Stimulated activated naive CD4-positive, alpha-beta T cell (primary cell): ENCODE measurements at places on chromosomes 4 and X.

- DNase-seq, result no peak
Observed at GRCh38 chrX:130055103-130055502, 55.2 kb downstream of the ELF4 start.

DNA sequence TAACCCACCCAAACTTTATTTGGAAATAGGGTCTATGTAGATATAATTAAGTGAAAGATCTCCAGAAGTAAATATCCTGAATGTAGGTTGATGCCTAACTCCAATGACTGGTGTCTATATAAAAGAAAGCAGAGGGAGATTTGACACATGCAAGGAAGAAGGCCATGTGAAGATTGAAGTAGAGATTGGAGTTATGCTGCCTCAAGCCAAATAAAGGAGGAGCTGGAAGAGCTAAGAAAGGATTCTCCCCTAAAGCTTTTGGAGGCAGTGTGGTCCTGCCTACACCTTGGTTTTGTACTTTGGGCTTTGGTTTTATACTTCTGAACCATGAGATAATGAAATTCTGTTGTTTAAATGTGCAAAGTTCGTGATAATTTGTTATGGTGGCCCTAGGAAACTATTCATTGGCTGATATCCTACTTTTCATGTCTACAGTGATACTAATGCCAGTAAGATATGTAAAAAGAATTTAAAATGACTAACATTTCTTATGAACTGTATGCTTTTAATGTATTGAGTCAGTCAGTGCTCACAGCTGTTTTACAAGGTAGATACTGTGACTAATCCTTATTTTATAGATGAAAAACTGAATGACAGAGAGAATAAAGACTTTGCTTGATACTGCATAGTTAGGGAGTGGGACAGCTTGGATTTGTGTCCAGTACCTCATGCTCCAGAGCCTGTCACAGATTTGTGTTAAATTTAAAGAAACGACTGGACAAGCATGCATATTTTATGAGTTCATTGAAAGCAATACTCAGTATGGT is 5.9 kb upstream of the RAB40AL start:
- no peak for DNase-seq

DNA sequence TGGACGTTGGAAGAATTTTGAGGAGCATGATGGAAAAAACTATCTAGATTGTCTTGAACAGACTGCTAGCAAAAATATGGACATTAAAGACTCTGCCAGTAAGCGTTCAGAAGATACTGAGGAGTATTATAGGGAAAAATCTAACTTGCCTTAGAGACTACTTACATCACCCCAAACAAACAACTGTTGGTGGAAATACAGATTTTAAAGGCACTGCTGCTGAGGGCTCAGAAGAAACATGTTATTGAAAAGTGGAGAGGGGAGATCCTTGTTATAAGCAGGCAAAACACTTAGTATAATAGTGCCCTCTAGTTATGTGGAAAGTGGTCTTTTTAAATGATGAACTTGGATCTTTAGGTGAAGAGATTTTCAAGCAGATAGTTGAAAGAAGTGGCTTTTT is 29.2 kb downstream of the MAD2L1 start:
- DNase-seq, result no peak

- DNase-seq, result no peak
Observed at GRCh38 chr4:151841107-151841506, 80.3 kb upstream of the GATB start.

DNA sequence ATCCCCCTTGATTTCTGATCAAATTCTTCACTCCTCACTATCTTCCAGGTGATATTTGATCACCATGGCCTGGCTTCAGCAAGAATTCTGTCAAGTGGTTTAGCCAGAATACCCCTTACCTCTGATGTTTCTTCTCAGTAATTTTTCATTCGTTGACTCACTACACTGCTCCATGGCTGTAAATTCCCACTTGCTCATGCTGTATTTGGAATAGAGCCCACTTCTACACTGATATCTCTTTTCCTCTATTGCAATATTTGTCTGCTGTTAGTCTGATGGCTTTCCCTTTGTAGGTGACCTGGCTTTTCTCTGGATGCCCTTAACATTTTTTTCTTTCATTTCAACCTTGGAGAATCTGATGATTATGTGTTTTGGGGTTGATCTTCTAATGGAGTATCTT is 73.9 kb upstream of the DIPK2B start:
- no peak for DNase-seq

DNA sequence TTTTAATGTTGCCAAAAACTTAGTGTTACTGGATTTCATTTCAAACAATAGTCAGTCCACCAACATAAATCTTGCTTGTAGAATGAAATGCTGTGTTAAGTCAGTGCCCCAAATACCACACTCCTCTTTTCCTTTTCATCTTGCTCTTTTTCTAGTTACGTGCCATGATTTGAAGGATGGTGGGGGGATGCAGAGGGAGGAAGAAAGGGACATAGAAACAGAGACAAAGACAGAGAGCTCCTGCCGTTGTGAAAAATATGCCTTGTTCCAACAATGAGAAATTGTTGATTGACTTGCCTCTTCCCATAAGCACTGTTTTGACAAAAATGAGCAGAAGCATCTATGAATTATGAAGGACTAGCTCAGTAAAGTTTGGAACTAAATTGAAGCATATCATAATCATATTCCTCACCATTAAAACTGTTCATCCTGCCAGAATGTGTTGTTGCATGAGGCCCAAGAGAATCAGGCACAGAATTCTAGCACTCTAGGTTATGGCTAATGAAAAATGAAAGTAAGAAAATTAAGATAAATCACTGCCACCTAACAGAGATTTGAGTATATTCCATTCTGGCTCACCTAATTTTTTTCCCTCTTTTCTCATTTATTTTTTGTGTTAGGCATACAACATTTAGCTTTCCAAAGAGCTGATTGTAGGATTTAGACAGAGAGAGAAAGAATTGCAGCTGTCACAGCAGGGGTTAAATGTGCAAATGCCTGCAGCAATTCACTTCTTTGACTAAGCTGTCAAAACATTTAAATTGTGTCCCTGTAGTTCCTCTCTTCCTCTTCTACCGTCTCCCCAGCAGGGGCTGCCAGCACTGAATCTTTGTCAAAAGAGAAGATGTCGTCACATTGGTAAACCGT is 111.6 kb upstream of the PTPN13 start:
- no peak for DNase-seq

GRCh38 chr4:107837776-107838618 is 13.3 kb downstream of the SGMS2 start:
- DNase-seq, result no peak

DNA sequence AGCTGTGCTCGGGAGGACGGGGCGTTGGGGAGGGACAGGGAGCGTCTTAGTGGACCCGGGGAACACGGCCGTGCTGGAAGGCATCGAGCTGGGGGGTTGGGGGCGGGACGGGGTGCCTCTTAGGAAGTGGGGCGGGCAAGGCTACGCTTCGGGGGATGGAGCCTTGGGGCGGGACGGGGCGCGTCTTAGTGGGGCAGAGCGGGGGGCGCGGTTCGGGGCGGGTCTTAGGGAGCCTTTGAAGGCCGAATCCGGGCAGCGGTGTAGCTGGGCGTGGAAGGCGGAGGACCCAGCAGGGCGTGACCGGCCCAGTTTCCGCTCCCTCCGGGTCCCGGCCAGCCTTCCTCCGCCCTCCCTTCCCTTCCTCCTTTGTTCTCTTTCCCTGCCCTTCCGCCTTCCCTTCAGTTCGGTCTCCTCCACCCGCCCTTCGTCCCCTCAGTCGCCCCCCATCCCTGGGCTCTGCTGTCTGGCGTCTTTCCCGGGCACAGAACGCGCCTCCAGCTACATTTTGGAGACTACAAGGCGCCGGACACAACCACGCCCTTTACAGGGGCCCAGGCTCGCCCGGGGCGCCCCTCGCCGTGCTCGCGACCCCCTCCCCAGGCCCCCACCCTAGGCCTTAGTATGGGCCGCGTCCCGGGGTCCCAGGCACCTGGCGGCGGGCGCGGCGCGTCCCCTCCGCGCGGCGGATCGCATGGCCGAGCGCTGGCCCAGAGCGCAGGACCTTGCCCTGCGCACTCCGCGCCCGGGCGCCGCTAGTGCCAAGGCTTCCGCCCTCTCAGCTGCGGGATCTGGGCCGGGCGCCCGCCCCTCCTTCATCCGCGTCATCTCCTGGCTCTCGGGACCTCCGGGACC is at the start of gene ARSD:
ARSD (minus strand) TSS at position 757 of the 852 bp plus-strand sequence; CDS start at position 693, 64 bp downstream.
- no peak for DNase-seq
